ENCODE measurements at places on chromosomes 12 and 14.

DNA sequence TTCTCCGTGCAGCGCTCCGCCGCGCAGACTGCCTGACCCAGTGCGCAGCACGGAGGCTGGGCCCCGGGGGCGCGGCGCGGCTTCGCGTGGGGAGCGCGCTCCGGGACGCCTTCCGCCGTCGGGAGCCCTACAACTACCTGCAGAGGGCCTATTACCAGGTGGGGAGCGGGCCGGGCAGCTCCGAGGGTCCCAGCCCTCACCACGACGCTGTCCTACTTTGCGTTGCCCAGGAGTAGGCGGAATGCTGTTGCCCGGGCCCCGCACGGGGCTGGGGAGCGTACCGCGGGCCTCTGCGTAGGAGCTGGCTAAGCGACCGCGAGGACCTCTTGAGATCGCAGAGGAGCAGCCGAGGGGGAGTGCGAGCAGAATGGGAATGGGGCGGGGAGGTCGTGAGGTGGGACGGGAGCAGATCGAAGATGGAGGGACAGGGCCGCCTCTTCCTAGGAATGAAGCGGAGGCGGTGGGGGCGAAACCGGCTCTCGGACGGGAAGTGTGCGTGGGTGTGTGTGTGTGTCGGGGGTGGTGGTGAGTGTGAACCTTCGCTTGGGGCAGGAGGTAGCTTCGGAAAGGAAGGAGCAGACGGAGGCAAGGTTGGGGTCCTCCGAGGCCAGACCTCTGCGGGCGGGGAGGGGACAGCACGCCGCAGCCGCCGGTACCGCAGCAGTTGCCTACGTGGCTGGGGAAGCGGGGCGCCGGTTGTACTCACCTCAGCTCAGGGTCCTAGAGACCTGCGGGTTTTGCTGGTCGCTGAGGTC is 751 bp downstream of the P3H3 start:
- DNase-seq, result no peak

GRCh38 chr14:53896726-53897125 is 59.9 kb downstream of the BMP4 start:
- no peak for DNase-seq

DNA sequence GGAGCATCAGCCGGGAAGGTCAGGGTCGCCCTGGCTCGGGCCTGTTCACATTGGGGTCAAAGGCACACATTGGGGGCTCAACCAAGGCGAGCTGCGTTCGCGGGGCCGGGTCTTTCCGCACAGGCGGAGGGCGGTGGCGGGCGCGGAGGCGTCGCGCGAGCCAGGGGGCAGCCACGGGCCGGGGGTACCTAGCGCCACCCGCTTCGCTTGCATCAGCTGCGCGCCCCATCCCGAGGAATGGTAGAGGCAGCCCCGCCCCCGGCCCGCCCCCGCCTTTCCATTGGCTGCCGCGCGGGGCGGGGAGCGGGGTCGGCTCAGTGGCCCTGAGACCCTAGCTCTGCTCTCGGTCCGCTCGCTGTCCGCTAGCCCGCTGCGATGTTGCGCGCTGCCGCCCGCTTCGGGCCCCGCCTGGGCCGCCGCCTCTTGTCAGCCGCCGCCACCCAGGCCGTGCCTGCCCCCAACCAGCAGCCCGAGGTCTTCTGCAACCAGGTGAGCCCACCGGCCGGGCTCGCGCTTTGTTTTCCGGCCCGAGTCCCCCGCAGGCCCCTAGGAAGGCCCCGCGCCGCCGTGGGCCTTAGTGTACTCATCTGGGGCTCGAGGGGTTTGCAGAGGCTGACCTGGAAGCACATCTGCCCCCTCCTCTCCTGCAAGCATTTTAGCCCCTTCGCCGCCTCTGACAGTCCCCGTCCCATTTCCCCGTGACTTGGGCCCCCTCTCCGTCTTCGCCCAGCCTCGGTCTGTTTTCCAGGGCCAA is at the start of gene ALDH2:
Gene ALDH2, plus strand, starts transcription at position 326 of the 754 bp plus-strand sequence. Its CDS starts 50 bp downstream, at position 376.
- DNase-seq, result peak; percentile 15

GRCh38 chr14:50920482-50921230 is 23.6 kb downstream of the PYGL start:
- no peak for DNase-seq

DNA sequence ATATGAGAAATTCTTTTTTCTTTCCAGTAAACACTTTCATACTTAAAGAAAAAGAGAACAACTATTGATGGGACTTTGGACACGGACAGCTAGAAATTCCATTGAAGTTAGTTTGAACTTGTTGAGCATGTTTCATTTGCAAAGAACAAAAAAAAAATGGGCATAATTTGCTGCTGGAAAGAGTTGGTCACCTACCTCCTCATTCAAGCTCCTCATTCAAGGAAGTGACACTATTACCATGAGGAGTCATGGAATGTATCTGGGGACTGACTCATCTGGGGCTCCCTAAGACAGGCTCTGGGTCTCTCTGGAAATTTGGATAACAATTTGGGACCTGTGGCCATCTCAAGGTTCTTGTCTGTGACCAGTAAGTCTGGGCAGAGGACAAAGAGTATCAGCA is 50.4 kb downstream of the KICS2 start:
- DNase-seq, result no peak

GRCh38 chr14:52724360-52724644 is 5.7 kb upstream of the STYX start:
- DNase-seq, result no peak

DNA sequence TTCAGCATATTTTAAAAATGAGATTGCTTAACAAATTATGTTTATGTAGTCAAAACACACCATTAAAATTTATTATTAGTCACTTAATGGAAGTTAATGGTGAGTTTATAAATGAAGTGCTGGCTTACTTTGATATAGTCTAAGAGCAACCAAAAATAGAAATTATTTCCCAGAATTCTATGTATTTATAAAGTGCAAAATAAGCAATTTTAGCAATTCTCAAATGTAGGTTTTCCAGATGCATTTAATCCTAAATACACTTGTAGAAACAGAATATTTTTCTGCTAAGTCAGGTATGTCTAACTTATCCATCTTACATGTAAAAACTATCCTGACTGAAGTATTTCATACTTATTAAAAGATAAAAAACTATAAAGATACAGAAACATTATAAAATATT is 11.2 kb downstream of the LMO3 start:
- DNase-seq, result no peak

DNA sequence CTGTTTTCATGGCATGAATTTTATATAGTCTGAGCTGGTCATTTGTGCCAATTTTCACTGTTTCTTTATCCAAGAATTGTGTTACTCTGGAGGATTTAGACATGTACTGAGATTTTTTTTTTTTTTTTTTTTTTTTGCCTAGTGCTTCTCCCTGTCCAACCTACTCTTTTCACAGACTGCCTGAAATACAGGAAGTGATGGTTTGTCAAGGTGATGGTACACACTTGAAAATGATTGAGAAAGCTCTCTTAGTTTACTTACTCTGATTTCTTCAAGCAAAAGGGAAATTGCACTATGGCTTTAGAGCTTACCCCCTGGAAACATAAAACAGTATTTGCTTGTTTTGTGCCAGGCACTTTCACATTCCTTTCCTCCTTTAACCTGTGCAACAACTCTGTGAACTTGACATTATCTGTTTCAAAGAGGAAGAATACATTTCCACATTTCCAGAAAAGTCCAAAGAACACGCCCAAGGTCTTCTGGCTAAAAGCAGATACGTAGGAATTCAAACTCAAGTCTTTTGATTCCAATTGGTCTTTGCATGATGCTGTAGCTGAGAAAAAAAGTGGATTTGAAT is 181.1 kb downstream of the SLC15A5 start:
- DNase-seq, result no peak

- DNase-seq, result no peak
Observed at GRCh38 chr12:27552886-27553560, 29.0 kb downstream of the PPFIBP1 start.

DNA sequence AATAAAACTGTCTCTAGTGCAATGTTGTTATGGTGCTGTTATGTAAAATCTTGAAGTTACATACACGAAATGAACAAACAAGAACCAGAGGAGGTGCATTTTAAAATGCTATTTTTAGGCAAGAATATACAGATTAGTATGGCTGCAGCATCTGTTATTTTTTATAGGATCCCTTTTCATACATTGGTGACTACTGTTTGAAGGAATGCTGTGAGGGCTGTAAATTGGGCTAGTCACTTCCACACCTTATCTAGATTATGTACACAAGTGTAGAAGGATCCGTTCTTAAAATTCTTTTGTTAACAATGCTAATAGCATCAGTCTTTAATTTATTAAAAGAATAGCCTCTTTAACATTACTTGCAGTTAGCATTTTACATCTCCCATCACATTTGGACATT is 284.3 kb upstream of the MDGA2 start:
- DNase-seq, result no peak

DNA sequence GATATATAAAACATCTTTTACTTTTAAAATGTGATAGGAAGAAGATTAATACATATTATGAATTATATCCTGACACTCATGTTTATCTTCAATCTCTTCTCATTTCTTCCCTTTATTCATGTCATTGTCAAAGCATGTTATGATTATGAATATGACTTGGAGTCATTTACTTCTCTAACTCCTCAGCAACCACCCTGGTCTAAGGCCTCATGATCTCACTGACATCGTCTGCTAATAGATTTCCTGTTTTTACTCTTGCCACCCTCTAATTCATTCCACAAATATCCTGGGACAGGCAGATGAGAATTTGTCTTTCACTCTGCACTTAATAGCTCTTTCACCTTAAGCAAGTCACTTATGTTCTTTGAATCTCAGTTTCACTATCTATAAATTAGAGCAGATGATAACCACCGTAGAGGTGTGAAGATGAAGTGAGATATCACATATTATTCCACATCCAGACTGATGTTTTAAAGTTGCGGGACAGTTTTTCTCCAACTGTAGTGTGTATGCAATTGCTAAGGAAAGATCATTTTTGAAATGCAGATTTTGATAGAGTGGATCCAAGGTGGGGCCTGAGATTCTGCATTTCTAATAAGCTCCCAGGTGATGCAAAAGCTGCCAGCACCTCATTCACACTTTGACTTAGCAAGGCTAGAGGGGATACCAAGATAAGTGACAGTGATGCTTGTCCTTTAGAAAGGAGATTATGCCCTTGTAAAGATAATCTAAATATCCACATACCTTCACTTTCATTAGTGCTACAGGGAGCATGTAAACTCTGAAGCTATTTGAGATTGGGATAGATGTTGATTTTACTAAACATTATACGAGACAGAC is 3.3 kb upstream of the IAPP start:
- no peak for DNase-seq

DNA sequence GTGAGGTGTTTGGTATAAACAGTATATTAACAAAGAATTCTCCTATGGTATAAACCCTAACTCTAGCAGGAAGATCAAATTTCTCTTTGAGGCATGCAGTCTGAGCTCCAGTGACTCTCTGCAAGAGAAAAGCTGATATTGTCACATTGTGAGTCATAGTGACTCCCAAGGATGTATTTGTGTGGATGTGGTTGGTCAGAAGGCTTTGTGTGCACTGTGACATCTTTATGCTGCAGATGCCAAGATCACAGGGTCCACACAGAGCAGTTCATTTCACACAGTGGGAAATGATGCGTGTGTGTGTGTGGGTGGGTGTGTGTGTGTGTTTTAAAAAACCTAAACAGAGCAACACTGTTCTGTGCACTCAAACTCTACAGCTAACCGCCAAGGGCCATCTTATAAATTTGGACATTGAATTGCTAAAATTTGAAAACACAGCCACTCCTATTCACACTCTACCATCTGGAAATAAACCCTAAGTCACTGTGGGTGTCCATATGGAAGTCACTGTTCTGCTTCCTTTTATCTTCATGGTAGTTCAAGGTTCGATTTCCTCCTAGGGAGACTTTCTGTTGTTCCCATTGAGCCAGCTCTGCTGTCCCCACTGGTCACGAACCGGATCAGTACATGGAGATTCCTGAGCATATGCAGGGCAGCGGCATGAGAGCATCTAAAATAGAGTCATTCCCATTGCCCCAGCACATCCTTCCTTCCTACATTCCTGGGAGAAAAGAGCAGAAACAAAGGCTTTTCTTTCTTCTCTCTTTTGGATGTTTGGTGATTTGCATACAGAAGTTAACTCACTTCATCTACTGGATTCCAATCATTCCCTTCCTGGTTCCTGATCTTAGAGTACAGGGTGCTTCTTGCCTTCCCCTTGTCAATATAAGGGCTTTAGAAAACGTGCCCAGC is 727.6 kb downstream of the DIO2 start:
- no peak for DNase-seq

DNA sequence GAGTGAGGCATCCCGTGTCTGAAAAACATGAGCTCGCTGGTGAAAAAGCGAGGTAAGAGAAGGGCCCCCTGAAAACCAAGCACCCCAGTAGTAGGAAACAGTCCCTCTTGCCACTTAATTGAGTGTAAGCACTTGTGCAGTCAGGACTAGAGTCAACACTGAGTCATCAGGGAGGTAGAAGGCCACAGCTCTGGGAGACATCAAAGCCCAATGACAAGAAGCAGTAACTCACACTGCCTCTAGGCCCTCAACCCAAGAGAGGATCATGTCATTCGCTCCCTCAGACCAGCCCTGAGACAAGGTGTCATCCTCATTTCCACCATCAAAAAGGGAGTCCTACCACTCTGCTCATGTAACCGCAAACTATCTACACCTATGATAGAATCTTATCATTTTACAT is 17.8 kb downstream of the POMT2 start:
- no peak for DNase-seq

DNA sequence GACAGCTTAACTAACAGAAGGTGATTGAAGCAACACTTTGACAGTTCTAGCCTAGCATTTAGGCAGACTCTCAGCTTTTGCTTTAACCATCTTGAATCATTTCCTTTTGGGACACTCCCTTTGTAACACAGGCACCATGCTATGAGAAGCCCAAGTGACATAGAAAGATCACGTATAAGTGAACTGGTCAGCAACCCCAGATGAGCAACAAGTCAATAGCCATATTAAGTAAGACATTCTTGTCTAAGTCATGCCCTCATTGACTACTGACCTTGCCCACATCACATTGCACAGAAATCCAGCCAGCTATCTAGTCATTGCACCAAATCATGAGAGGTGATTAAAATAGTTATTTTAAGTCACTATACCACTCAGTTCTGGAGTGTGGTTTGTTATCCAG is 476.8 kb downstream of the TRHDE start:
- DNase-seq, result no peak

DNA sequence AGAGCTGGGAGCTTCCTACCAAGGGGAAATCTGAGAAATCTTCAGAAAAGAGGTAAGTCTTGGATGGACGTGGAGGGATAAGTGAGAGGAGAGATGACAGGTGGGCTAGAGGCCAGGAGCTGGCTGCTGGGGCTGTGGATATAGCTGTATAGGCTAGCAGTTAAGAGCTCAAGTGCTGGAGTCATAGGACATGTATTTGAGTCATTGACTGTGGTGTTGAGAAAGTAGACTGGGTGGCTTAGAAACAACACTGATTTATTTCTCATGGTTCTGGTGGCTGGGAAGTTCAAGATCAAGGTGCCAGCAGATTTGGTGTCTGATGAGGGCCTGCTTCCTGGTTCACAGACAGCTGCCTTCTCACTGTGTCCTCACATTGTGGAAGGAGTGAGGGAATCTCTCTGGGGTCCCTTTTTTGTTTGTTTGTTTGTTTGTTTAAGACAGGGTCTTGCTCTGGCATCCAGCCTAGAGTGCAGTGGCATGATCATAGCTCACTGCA is 151.1 kb upstream of the FUT8 start:
- no peak for DNase-seq
